ENCODE measurements at places on chromosomes 3 and 15.

DNA sequence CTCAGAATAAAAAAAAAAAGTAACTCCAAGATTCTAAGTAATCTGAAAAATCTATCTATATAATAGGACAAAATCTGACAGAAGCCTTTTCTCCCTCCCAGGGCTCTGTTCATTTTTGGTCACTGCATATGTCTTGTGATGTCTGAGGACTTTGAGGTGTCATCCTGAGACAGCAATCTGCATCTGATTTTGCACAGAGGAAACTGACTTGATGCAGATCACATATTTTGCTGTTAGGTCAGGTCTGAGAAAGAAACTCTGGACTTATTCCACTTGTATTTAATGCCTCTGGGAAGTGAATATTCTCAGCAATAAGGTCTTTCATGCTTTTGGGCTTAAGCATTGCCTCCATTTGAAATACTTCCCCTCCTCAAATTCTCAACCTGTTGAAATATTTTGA lies 295.2 kb upstream of the THBS1 start:
- no peak for DNase-seq

DNA sequence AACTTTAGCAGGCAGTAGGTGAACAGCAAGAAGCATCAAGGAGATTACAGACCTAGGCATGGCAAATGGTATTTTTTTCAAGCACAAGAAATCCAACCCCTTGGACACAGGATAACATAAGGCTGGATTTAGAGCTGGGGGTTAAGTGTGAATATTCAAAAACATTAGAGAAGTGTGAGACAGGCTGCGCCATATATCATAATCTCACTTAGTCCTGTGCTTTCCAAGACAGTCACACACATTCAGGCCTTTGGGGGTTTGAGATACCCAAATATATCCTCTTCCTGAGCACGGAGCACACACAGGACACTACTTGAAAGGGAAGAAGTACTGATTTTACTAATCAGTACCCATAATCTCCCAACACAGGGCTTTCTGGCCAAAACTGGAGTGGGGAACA lies 83.0 kb upstream of the CLDN18 start:
- DNase-seq, result no peak

GRCh38 chr3:5891711-5892110 lies 704.2 kb downstream of the EDEM1 start:
- peak; percentile 12 for DNase-seq

- DNase-seq, result no peak
These were observed 20.6 kb upstream of the LCTL start for GRCh38 chr15:66586155-66586976.

DNA sequence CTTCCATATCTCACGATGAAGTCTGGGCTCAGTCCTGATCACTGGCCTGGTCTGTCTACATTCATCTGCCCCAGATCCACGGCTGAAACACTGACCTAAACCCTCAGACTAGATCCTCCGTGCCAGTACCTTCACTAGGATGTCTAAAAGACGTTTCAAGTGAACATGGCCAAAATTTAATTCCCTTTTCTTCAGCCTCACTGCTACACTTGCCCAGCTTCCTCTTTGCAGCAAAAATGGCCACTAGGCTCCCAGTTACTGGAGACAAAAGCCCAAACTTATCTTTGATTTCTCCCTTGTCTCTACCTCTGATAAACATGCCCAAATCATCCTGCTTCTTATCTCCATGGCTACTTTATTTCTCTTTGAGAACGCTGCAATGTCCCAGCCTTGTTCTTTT lies 1.7 kb downstream of the RASSF1 start:
- DNase-seq, result no peak

- DNase-seq, result no peak
These were observed 22.0 kb upstream of the ZCWPW2 start for GRCh38 chr3:28326458-28326926.

GRCh38 chr3:195256639-195257453 lies 14.1 kb downstream of the XXYLT1 start:
- DNase-seq, result no peak

DNA sequence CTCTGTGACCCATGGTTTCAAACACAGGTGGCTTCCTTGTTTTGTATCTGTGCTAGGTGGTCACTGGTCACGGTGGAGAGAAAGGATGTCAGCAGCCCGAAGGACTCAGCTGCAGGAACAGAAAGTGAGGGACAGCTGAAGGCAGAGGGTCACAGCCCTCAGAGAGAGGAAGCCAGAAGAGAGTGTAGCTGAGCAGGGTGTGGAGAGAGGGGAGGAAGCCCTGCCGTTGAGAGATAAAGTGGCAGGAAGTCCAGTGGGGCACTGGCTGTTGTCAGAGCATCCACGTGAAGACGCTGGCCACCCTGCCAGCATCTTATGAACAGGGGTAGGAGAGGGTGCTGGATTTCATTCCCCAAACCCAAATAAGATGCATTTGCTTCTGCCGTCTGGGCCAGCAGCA lies 36.9 kb downstream of the LIMD1 start:
- DNase-seq, result no peak

DNA sequence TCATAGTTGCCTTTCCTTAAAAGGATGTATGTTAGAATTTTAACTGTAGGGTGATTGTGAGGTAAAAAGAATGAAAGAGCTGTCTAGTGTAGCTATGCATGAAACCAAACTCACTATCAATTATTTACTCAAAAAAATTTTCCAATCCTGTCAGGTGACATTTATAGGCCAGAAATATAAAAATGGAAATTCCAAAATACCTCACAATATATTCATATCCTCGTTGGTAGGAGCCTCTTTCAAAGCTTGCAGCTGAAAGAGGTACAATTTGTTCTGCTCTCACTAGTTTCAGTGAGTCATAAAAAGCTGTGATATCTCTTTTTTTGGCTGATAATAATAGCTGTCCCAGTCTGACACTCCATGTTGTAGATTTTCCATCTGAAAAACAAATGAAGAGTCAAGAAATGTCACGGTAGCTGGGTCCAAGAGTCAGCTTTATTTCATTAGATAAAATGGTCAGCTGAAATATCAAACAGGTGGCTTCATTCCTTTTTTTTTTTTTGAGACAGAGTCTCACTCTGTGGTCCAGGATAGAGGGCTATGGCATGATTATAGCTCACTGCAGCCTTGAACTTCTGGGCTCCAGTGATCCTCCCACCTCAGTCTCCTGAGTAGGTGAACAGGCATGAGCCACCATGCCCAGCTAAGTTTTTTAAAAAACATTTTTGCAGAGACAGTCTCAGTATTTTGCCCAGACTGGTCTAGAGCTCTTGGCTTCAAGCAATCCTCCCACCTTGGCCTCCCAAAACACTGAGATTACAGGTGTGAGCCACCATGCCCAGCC lies 50.8 kb upstream of the XRN1 start:
- DNase-seq, result no peak

DNA sequence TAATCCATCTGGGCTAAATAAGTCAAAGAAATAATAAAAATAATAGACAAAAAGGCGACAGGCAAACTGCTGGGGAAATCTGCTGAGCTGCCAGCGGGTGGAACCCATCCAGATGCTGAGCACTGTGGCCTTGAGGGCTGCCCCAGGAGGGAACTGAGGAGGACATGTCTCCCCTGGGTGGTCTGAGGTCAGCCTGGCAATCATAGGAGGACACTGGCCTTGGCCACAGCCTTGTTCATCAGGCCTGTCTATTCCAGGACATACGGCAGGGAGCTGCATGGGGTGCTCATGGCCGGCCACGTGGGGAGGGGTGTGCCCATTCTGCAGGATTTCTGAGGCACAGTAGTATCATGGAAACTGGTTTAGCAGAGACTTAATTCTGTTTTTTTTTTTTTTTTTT lies 21.5 kb upstream of the SNRPA1 start:
- DNase-seq, result no peak

GRCh38 chr3:183242431-183242830 lies 10.6 kb upstream of the B3GNT5 start:
- no peak for DNase-seq

GRCh38 chr15:100806157-100806556 lies 73.5 kb upstream of the ALDH1A3 start:
- no peak for DNase-seq

DNA sequence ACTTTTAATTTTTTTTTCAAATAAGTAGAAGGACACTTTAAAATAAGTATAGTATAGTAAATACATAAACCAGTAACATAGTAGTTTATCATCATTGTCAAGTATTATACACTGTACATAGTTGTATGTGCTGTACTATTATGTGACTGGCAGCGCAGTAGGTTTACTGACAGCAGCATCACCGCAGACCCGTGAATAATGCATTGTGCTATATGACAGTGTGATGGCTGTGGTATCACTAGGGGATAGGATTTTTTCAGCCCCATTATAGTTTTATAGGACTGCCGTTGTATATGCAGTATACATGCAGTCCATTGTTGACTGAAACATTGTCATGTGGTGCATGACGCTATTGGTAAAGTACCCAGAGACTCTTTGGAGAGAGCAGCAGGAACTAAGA lies 306.5 kb downstream of the SQOR start:
- DNase-seq, result no peak

DNA sequence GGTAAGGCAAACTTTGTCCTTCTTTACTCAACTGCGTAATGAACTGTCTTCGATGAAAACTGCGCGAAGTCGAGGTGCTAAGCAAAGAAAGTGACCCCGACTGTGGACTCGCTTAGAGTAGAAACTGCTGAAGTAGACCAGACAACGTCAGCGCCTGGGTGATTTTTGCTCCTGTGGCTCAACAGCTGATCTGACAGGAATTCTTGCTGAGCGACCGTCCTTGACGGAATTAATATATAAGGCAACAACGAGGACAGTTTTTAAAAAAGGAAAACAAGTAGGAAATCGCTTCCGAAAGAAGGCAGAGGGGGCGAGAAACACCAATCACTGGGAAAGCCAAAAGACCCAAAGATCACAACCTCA lies 541 bp downstream of the RPS27L start:
- no peak for DNase-seq

DNA sequence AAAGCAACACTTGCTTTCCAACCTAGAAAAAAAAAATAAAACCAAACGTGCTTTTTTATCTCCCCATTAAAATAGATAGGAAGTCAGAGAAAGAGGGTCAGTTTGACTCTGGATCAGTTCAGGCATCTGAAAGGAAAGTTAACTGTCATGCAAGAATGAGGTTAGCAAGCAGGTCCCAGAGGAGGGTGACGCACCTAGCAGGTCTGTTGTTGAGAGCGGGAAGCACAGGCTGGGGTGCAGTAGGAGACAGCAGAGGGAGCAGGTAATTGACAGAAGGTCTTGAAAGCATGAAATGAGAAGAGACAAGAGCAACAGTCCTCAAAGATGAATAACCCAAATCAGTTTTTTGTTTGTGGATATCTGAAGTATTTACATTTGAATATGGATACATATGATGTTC lies 82.5 kb downstream of the ANO10 start:
- DNase-seq, result no peak

GRCh38 chr15:100167884-100168375 lies 173.8 kb downstream of the ADAMTS17 start:
- peak; percentile 32 for DNase-seq

DNA sequence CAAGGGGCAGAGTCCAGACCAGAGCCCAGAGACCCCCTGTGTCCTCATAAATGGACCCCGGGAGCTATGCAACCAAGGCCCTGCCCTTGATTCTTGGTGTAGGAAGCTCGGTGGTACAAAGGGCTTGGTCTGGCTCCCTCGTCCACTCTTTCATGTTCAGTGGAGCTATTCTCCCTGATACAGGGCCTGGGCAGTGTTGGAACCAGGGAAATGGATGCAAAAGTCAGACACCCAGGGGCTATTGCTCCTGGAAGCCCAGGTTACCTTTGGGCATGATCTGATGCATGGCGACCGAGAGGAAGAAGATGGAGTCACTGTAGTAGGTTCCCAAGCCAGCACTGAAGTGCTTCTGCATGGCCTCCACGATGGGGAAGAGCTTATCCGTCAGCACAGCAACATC lies 44.5 kb downstream of the XXYLT1 start:
- DNase-seq, result no peak

DNA sequence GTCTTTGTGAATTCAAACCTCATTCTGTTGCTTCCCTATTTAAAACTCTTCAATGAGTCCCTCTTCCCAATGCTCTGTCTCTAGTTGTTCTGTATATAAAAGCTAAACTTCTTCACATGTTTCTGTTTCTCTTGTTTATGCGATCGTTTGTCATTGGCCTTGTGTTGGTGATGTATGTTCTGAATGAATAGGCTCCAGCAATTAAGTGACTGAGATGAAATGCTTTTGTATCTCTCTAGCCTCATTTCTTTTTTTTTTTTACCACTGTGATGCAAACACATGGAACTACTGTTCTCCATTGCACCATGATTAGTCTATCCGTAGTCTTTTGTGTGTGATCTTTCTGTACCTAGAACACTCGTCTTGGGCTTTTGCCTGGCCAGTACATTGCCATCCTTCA lies 380.5 kb upstream of the TPRG1 start:
- no peak for DNase-seq

GRCh38 chr3:47149339-47149933 lies 14.5 kb downstream of the SETD2 start:
- no peak for DNase-seq

GRCh38 chr3:64865839-64866570 lies 178.2 kb upstream of the ADAMTS9 start:
- peak; percentile 29 for DNase-seq

DNA sequence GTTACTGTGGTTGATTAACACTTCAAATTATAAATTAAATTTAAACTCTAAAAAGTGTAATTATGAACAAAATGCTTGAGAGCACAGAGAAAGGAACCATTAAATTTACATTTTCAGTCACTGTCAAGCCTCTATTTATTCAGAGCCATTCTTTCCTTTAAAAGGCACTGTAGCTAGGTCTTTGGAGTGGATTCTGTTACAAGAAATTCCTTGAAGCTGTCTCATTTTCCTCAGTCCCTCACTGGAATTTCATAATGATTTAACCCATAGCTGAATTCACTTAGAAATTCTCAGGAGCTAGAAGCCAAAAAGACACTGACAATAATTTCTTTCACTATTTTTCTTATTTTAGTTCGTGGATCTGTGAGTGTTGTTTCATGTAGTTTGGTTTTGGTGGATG lies 81.2 kb upstream of the TCF12 start:
- no peak for DNase-seq

DNA sequence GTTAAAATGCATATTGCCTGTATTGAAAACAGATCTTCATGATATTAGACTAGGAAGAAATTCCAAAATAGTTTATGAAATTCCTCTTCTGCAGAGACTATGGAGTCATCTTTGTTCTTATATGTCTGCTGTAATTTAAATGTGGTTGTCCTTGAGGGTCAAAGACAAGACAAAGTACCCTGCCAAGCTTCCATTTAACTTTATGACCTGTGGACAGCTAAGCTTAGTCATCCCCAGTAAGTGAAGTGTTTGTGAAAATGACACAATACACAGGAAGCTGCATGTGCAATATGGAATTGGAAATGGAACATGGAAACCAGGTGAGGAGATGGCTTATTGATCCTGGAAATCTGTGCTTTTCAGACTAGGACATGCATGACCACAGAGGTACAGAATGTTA lies 68.5 kb upstream of the GBE1 start:
- DNase-seq, result no peak
